ENCODE measurements at places on chromosomes 5 and 9.

- DNase-seq = no peak
Measured at GRCh38 chr9:22158927-22159346, 149.8 kb upstream of the CDKN2B start.

- no peak for DNase-seq
Measured at GRCh38 chr5:20556115-20556763, 568.2 kb upstream of the CDH18 start.

DNA sequence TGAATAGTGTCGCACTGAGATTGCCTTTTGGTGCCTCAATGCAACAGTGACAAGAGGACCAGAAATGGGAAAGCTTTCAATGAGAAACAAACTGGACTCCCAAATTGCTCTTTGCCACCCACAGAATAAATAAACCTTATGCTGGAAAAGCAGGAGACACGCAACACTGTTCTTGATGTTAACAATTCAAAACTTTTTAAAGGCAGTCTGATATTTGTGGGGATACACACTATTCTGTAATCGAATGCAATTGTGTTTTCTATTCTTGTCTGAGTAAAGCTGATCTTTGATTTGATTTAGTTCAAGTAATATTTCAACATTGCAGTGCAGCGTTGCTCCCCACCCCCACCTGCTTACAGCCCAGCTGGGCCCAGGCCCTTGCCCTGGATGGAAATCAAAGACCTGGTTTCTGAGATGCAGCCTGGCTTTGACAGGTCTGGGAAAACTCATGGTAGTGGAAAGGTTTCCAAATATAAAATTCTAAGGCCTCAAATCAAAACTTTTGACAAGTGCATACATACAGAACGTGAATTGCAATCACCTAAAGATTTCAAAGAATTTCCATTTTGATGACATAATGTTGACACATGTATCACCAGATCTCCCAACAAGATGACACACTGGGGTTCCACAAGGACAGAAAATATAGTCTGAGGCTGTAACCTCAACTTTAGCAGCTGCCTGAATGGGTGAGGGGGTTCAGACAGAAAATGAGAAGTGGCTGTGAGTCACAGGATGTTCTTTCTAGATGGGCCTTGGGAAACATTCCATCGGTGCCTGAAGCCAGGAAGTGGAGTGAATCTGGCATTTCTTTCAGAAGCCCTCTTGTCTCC, 55.1 kb downstream of the ABCA1 start:
- no peak for DNase-seq

- no peak for DNase-seq
Measured at GRCh38 chr5:96615223-96615622, 47.0 kb upstream of the CAST start.
